Cardiac atrium fibroblast (primary cell): ENCODE measurements at places on chromosomes 1 and 21. TPM values are rescaled to one million over a fixed set of nuclear protein-coding genes. Genes with fewer than 3 reads are reported as not detected.

Gene GPR3
- 0.18 and 0.32 TPM in 2 replicates for total RNA-seq

Gene HES3
- not detected in 2 replicates for total RNA-seq

Gene HPDL
- total RNA-seq: 1.4 and 1.9 TPM in 2 replicates

Gene CFAP107
- not detected in 2 replicates for total RNA-seq

Gene TRIM67
- not detected in 2 replicates for total RNA-seq

Gene ZBTB8A
- 3.7 and 4.3 TPM in 2 replicates for total RNA-seq

Gene FCRL1
- not detected in 2 replicates for total RNA-seq

Gene LCE2C
- not detected in 2 replicates for total RNA-seq

Gene OPTC
- not detected in 2 replicates for total RNA-seq

Gene S100A7
- not detected in 2 replicates for total RNA-seq

Gene L1TD1
- total RNA-seq: not detected in 2 replicates

Gene GRIK3
- not detected in 2 replicates for total RNA-seq

Gene TIMM17A
- total RNA-seq: 48.2 and 60.8 TPM in 2 replicates

Gene OSCP1
- total RNA-seq: 3.2 and 8.3 TPM in 2 replicates

Gene CRP
- not detected in 2 replicates for total RNA-seq

Gene RIIAD1
- total RNA-seq: not detected in 2 replicates

Gene USH2A
- not detected in 2 replicates for total RNA-seq

Gene IGSF5
- not detected in 2 replicates for total RNA-seq

Gene MIXL1
- not detected in 2 replicates for total RNA-seq

Gene KCNN3
- total RNA-seq: under 0.01 and 0.16 TPM in 2 replicates

Gene ARHGEF16
- total RNA-seq: 0.81 TPM in 1 of 2 replicates, not detected in the other

Gene ERRFI1
- total RNA-seq: 174 and 225 TPM in 2 replicates
